ENCODE measurements at places on chromosomes 5 and 9.

DNA sequence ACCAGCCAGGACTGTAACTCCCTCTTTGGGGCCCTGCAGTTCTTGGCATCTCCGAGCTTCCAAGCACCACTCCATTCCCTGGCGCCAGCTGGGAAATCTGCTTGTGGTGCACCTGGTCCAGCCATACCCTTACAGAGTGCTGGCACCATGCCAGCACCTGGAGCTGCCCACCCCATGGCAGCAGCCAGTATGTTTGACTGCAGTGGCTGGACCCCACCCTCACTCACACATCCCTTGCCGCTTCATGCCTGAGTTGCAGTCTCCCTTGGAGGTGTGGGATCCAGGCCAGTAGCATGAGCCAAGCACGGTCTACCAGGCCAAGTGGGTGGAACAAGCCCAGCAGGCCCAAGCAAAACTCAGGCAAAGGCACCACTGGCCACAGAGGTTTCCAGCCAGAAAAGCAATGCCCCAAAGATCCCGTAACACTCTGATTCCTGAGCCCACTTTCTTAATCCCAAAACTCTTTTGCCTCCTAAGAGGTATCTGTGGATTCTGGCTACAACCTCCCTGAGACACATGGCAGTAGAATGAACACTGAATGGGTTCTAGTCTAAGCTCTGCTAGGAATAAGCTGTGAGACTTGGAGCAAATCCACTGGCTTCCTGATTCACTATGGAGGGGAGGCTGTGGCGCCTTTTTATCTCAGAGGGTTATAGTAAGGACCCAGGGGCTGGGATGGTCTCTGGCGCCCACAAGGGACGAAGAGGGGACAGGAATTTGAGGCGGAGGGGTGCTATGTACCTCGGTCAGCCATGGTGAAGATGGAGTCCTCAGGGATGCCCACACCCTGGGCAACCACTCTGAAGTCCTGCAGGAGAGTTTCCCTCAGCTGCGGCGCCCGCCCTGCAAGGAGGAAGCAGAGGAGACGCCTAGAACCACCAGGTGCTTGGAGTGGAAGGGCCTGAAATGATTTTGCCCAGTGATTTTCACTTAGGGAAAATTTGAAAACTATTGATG is 5.6 kb downstream of the AMBP start:
- DNase-seq: no peak

GRCh38 chr5:123947797-123948196 is 435.8 kb downstream of the CSNK1G3 start:
- no peak for DNase-seq

DNA sequence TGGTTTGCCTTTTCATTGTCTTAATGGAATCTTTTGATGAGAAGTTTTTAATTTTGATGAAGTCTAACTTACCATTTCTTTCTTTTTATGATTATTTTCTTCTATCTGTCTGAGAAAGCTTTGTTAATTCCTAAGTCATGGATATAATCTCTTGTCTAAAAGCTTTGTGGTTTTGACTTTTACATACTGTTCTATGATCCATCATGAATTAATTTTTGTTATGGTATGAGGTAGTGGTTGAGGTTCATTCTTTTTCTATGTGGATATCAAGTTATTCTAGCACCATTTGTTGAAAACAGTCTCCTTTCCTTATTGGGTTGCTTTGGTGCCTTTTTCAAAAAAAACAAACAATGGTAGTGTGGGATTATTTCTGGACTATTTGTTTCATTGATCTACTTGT is 20.4 kb downstream of the FBXO10 start:
- no peak for DNase-seq

GRCh38 chr5:170161069-170161468 is 55.4 kb downstream of the FOXI1 start:
- no peak for DNase-seq

- no peak for DNase-seq
Measured at GRCh38 chr9:125991886-125992529, 244.8 kb downstream of the PBX3 start.

DNA sequence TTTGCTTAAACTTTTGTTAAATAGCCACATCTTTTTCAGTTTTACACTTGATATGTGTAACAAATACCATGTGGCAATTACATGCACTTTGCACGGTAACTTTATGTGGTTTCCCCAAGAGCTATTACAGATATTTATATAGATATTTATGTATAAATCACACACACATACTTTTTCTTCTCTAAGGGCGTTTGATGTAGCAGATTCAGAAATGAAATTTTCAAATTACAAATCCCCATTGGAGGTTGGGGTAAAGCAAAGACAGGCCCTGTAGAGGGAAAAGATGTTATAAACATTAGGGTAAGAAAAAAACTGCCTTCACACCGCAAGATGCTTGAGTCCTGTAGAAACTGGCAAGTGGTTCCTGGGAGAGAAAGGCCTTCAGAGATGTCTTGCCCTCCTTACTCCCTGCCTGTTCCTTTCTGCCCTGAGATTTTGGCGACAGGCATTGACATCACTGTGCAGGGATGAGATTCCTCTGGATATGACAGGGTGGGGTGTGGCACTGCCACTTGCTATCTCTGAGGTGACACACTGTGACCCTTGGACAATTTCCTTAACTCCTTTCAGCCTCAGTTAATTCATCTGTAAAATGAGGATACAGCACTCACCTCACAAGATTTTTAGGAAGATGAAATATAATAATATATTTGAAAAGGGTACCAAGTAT is 177.9 kb upstream of the TUT7 start:
- no peak for DNase-seq

DNA sequence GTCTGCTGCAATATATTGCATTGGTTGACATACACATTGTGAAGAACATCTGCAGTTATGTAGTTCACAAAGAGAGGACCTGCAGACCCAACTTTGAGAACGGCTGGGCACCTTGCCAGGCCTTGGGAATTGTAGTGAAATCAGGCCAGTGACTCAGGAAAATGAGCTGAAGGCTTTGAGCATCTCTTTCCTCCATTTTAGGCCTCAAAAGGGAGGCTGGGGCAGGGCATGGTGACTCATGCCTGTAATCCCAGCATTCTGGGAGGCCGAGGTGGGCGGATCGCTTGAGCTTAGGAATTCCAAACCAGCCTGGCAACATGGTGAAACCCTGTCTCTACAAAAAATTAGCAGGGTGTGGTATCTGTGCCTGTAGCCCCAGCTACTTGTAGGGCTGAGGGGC is 1.4 kb upstream of the IPPK start:
- no peak for DNase-seq

DNA sequence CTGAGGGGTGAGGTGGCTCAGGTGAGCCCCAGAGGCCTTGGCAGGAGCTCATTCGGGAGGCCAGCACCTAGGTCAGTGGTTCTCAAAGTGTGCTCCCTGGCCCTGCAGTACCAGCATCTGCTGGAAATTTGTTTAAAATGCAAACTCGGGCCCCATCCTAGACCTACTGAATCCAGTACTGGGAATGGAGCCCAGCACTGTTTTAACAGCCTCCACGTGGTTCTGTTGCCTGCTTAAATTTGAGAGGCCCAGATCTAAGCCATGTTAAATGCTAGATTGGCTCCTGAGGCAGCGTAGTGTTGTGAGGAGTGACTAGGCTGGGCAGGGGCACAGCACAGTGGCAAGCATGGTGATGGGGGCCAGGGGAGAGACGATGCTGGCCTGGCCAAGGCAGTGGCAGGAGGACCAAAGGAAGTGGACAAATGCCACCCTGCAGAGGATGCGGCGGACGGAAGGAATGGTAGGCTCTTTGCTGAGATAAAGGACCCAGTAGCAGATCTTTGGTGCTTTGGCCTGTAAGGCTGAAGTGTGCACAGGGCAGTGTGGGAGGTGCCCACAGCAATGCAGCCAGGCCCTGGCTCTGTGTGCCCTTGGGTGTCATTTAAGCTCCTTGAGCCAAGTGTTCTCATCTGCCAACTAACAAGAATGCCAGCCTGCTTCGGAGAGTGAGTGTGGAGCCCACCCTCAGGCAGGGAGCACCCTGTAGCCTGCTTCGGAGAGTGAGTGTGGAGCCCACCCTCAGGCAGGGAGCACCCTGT is 4.2 kb downstream of the PRR7 start:
- DNase-seq: no peak

DNA sequence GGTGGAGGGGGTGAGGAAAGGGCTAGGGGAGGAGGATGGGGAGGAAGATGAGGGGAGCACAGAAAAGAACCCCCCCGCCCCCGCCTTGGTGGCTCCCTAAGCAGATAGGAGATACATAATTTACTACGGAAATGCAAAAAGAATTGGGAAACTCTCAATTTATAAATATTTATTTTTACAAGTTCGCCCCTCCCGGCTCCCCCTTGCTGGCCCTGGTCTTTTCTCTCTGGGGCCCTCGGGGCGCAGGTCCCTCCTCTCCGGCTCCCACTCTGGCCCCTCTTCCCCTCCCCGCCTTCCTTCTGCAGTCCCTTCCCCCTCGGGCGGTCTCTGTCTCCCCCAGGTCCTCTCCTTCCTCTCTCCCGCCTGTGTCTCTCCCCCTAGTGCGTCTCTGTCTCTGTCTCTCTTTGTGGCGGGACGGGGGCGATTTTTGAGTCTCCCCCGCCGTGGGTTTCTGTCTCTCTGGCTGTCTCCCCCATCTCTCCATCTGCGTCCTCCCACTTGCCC is 173.6 kb upstream of the IER5L start:
- no peak for DNase-seq

GRCh38 chr9:79559495-79560181 is 12.1 kb upstream of the TLE4 start:
- DNase-seq: peak; percentile 17

Measured in NCI-H526 treated with DMSO at 0.1 percent for 48 hours (cell line).